Pancreas (tissue), 10 donors: ENCODE measurements at places on chromosomes 6 and 20. TPM values are rescaled to one million over a fixed set of nuclear protein-coding genes. Genes with fewer than 3 reads are reported as not detected.
A peak's percentile ranks its signal among the peaks of the same experiment; 100 is the strongest.

- no peak overlapping the region for H3K27ac ChIP-seq
- DNase-seq = no peak
- H3K4me3 ChIP-seq = no peak overlapping the region
- no peaks in the 10 kb centered on the region for H3K27me3 ChIP-seq
- H3K36me3 ChIP-seq = no peaks in the 10 kb centered on the region
Observed at GRCh38 chr6:143490775-143491174, 20.7 kb downstream of the FUCA2 start.

DNA sequence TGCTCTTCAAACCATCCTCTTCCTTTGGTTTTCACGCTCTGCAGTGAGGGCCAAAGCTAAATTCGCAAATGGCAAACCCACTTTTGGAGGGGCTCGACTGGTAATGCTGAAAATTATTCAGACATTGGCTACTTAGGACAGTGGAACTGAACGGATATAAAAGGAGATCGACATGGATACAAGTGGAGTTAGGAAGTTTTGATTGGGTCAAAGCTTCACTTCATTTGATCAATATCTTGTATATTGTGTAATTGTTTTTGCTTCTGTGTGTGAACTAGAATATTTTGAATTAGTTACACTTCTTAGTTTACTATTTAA, 1.2 kb downstream of the FAM8A1 start:
- H3K36me3 ChIP-seq = no peaks in the 10 kb centered on the region
- peaks cover 16% of the 10 kb centered on the region for H3K4me1 ChIP-seq
- no peak for DNase-seq
- peak overlapping the region; percentile 97 for H3K27ac ChIP-seq

DNA sequence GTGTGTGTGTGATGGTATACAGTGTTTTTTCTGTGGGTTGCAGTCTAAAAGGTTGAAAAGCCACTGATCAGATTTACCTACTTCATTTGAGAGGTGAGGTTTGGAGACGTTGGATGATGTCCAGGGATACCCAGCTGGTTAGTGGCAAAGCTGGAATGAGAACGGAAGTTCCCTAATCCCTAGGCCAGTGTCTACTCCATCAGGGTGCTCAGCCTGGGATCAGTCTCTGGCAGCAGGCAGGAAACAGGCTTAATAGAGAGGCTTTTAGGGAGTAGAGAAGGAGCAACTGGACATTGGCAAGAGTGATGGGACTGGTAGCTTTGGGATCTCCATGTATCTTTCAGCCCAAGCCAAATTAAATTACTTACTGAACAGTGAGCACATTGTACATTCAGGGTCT, 80.7 kb downstream of the C6orf52 start:
- H3K27ac ChIP-seq = no peak overlapping the region
- no peak overlapping the region for H3K4me3 ChIP-seq
- H3K4me1 ChIP-seq = peaks cover 11% of the 10 kb centered on the region
- H3K36me3 ChIP-seq = no peaks in the 10 kb centered on the region
- no peaks in the 10 kb centered on the region for H3K27me3 ChIP-seq
- no peak for DNase-seq

- no peaks in the 10 kb centered on the region for H3K36me3 ChIP-seq
- no peaks in the 10 kb centered on the region for H3K4me1 ChIP-seq
- no peak for DNase-seq
- H3K27me3 ChIP-seq = peaks cover 3% of the 10 kb centered on the region
- H3K27ac ChIP-seq = no peak within 1 kb of the TSS
Observed at GRCh38 chr20:58515233-58516212, at the start of gene APCDD1L. TSS of gene APCDD1L (minus strand) at chr20:58515399. CDS start at chr20:58514707, 692 bp downstream.

- H3K4me3 ChIP-seq = no peak overlapping the region
- H3K27ac ChIP-seq = no peak overlapping the region
- DNase-seq = no peak
- H3K36me3 ChIP-seq = no peaks in the 10 kb centered on the region
- H3K27me3 ChIP-seq = no peaks in the 10 kb centered on the region
Observed at GRCh38 chr20:36784900-36785299, 11.3 kb upstream of the DSN1 start.

- H3K36me3 ChIP-seq = no peaks in the 10 kb centered on the region
- H3K4me3 ChIP-seq = peak overlapping the region; percentile 66
- peak overlapping the region; percentile 46 for H3K27ac ChIP-seq
Observed at GRCh38 chr6:43476746-43477145, 624 bp upstream of the TJAP1 start.

PRL gene
- total RNA-seq = not detected

NFKBIE gene
- 2.5 TPM for total RNA-seq

RGS17 gene
- 0.47 TPM for total RNA-seq
